Sigmoid colon (tissue), 7 donors: ENCODE measurements at places on chromosomes 1 and 21. TPM values are rescaled to one million over a fixed set of nuclear protein-coding genes. Genes with fewer than 3 reads are reported as not detected.

C8A gene
- total RNA-seq = not detected

GPR37L1 gene
- total RNA-seq = 0.27 TPM

- H3K4me1 ChIP-seq = no peaks in the 10 kb centered on the region
- no peak overlapping the region for H3K27ac ChIP-seq
- DNase-seq = no peak
Measured at GRCh38 chr21:28207436-28208173, 785.1 kb downstream of the LTN1 start.

- no peak for DNase-seq
- H3K36me3 ChIP-seq = no peaks in the 10 kb centered on the region
- no peaks in the 10 kb centered on the region for H3K27me3 ChIP-seq
- no peak overlapping the region for H3K27ac ChIP-seq
Measured at GRCh38 chr1:4762146-4762545, 107.7 kb downstream of the AJAP1 start.

GRCh38 chr1:147750618-147751217 is 9.7 kb downstream of the GJA5 start:
- no peak overlapping the region for H3K4me3 ChIP-seq
- no peaks in the 10 kb centered on the region for H3K27me3 ChIP-seq
- no peak overlapping the region for H3K27ac ChIP-seq
- no peaks in the 10 kb centered on the region for H3K36me3 ChIP-seq

- H3K36me3 ChIP-seq = no peaks in the 10 kb centered on the region
- H3K4me1 ChIP-seq = no peaks in the 10 kb centered on the region
- no peak overlapping the region for H3K27ac ChIP-seq
- no peak overlapping the region for H3K4me3 ChIP-seq
- H3K27me3 ChIP-seq = no peaks in the 10 kb centered on the region
Measured at GRCh38 chr1:200496937-200497336, 87.1 kb upstream of the ZNF281 start.

DNA sequence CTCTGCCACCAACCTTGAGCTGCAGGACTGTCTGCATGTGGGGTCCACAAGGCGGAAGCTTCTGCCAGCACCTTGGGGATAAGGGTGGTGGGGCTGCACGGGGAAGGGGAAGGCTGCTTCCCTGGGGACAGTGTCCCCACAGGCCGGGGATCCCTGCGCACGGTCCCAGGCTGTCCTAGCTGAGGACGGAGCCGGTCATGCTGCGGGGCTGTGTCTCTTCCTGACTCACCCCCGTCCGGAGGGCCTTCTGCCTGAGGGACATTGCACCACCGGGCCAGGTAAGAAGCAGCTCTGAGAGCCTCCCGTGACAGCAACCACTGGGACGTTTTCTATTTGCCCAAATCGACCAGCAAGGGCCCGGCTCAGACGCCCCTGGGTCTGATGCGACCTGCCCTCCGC is 29.9 kb downstream of the KRTAP10-1 start:
- no peak overlapping the region for H3K4me3 ChIP-seq
- no peaks in the 10 kb centered on the region for H3K4me1 ChIP-seq
- H3K36me3 ChIP-seq = no peaks in the 10 kb centered on the region
- H3K27me3 ChIP-seq = peaks cover 15% of the 10 kb centered on the region

DNA sequence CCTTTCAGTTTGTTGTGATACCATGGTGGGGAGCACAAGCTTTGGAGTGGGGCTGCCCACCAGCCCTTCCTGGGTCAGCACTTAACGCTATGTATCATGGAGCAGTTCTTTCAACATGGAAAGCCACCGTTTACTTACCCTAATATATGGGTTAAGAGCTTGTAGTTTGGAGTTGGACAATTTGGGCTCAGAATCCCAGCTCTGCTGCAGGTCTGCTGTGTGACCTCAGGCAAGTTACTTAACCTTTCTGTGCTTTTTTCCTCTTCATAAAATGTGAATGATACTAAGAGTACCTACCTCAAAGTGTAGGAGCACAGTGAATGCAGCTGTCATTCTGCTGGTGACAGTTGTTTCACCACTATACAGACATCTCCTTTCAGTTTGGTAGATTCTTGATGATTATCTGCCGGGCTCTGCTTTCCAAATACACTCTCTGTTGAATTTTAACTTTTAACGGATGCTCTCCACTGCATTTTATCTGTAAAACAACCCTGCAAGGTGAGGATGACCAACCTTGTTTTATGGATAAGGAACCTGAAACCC is 23.8 kb downstream of the ALPL start:
- H3K4me3 ChIP-seq = no peak overlapping the region
- no peak for DNase-seq
- H3K27ac ChIP-seq = no peak overlapping the region
- H3K4me1 ChIP-seq = no peaks in the 10 kb centered on the region
- H3K27me3 ChIP-seq = no peaks in the 10 kb centered on the region
- H3K36me3 ChIP-seq = no peaks in the 10 kb centered on the region

DNA sequence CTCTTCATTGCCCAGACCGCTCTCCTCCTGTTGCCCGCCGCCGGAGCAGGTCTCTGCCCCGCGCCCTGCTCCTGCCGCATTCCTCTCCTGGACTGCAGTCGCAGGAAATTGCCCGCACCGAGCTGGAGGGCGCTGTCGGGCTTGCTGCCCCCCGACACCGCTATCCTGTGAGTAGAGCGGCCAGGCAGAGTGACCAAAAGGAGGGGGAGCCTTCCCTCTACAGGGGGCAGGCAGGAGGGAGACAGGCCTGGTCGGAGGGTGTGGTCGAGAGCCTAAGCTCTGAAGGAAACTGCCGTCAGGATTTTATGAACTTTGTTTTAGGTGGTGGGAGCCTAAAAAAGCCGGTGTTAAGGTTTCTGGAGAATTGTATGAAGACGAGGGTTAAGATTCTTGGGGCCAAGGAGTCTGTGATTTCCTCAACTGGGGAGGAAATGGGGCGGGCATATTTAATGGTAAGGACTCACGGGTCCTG is 517 bp downstream of the LRIG2 start:
- no peaks in the 10 kb centered on the region for H3K36me3 ChIP-seq
- no peaks in the 10 kb centered on the region for H3K27me3 ChIP-seq
- peak overlapping the region; percentile 79 for H3K4me3 ChIP-seq
- DNase-seq = peak; percentile 80

GRCh38 chr1:228782662-228783417 is 47.6 kb downstream of the RHOU start:
- H3K27me3 ChIP-seq = no peaks in the 10 kb centered on the region
- H3K36me3 ChIP-seq = no peaks in the 10 kb centered on the region
- no peak overlapping the region for H3K27ac ChIP-seq
- H3K4me1 ChIP-seq = peaks cover 9% of the 10 kb centered on the region

- H3K4me1 ChIP-seq = no peaks in the 10 kb centered on the region
- no peaks in the 10 kb centered on the region for H3K27me3 ChIP-seq
- no peaks in the 10 kb centered on the region for H3K36me3 ChIP-seq
- H3K27ac ChIP-seq = peak overlapping the region; percentile 52
Measured at GRCh38 chr1:185741551-185741950, 7.4 kb downstream of the HMCN1 start.

- no peaks in the 10 kb centered on the region for H3K36me3 ChIP-seq
- DNase-seq = no peak
- H3K27ac ChIP-seq = no peak overlapping the region
- no peaks in the 10 kb centered on the region for H3K4me1 ChIP-seq
- no peaks in the 10 kb centered on the region for H3K27me3 ChIP-seq
Measured at GRCh38 chr1:87108228-87108627, 193.8 kb downstream of the HS2ST1 start.

DNA sequence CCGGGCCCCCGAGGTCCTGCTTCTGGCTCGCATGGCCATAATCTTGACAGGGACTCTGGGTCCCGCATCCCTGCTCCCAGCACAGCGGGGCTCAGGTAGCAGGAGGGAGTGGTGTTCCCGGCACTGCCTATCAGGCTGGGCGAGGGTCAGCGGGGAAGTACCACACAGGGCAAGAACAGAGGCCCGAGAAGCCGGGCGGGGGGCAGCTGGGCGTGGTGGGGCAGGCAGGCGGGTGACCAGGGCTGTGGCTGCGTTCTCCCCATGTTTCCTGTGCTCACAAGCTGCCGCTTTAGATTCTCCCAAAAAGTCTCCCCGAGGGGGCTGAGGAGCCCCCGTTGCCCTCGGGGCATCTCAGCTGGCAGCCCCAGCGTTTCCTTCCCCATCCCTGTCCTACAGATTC is 18.3 kb downstream of the ATAD3B start:
- no peak for DNase-seq
- peaks cover 91% of the 10 kb centered on the region for H3K36me3 ChIP-seq
- H3K27me3 ChIP-seq = no peaks in the 10 kb centered on the region
- no peak overlapping the region for H3K27ac ChIP-seq
- no peak overlapping the region for H3K4me3 ChIP-seq
- no peaks in the 10 kb centered on the region for H3K4me1 ChIP-seq

DNA sequence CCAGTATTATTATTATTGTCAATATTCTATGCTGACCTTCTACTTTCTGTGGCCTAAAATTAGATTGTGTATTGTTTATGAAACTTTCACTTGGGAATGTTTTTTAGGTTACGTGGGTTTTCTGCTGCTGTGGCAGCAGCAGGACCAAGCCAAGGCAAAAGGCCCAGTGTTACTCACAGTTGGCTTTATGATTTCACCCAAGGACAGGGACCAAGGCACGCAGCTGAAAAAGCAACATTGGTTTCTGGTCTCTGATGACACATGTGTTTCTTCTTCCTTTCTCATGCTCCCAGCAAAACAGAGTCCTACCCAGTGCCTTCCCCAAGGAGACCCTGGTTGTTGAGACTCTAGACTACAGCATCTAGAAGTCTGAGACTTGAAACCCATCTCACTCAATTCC is 413.7 kb downstream of the SETD4 start:
- no peak overlapping the region for H3K27ac ChIP-seq
- no peak for DNase-seq
- no peaks in the 10 kb centered on the region for H3K36me3 ChIP-seq
- peaks cover 25% of the 10 kb centered on the region for H3K27me3 ChIP-seq
- no peak overlapping the region for H3K4me3 ChIP-seq
- no peaks in the 10 kb centered on the region for H3K4me1 ChIP-seq

- no peak for DNase-seq
- H3K4me1 ChIP-seq = no peaks in the 10 kb centered on the region
- no peaks in the 10 kb centered on the region for H3K36me3 ChIP-seq
- H3K27ac ChIP-seq = no peak overlapping the region
- H3K27me3 ChIP-seq = no peaks in the 10 kb centered on the region
Measured at GRCh38 chr1:197156692-197157091, 10.2 kb upstream of the ASPM start.

DNA sequence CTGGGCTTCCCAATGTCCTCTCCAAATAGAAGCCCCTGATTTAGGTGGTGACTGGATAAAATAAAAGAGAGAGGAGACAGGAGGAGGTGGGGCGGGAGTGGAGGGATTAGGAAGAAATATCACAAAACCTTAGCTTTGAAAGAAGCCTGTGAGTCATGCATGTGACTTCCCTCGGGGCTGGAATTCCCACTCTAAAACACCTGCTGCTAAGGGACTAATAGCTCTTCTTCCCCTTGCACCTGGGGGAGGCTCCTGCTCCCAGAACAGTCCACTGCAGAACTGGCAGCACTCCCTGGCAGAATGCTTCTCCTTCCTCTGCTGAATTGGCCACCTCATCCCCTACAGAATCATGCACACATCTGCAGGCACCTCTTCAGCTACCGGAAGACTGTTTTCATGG is 207.2 kb downstream of the ATG4C start:
- H3K36me3 ChIP-seq = no peaks in the 10 kb centered on the region
- DNase-seq = no peak
- H3K4me3 ChIP-seq = no peak overlapping the region
- no peaks in the 10 kb centered on the region for H3K27me3 ChIP-seq
- H3K4me1 ChIP-seq = no peaks in the 10 kb centered on the region
